ENCODE measurements at places on chromosomes 1 and 21.

GRCh38 chr21:14403681-14404318 is 20.9 kb upstream of the HSPA13 start:
- DNase-seq, result no peak

- DNase-seq, result no peak
Observed at GRCh38 chr1:185463011-185463410, 146.0 kb upstream of the IVNS1ABP start.

- DNase-seq, result no peak
Observed at GRCh38 chr21:45578176-45578801, 36.0 kb upstream of the SLC19A1 start.

DNA sequence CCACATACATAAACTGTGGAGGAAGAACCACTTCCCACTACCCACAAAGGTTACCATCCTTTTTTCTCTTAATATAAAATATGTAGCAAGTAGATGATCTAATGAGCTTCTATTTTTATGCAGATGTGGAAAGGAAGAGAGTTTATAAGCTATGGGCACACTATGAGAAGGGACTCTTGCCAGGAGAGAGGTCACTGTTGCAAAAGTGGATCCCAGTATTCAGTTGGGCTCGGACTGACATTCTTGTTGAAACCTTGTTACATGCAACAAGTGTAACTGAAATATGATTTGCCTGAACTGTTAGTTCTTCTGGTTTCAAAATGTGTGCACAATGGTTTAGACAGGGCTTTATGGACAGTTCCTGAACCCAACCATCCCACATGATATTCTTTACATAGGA is 397.4 kb upstream of the PKN2 start:
- DNase-seq, result no peak

GRCh38 chr1:172969611-172970010 is 81.1 kb downstream of the TNFSF18 start:
- DNase-seq, result no peak

- no peak for DNase-seq
Observed at GRCh38 chr1:243293941-243294722, 38.3 kb downstream of the SDCCAG8 start.

DNA sequence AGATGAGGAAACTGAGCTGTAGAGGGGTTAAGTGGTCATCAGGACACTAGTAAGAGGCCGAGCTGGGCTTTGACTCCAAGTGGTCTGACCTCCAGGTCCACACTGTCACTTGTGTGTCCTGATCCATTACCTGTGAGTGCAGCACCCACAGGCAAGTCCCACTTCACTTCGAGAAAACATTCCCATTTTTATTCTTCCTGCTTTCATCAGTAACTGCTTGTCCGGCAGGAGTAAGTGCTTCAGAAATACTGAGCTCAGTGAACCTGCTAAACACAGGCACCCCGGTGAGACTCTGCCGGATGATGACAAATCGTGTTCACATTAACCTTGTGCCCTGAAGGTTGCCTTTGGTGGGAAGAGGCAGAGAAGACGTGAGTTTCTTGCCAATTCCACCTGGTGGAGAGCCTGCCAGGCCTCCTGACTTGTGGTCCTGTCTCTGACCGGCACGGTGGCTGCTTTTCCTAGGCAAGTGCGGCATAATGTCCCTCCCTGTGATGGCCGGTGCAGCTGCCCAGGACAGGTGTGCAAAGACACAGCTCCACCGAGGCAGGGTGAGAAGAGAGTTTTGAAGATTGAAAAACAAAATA is 29.4 kb downstream of the ZBTB18 start:
- no peak for DNase-seq

DNA sequence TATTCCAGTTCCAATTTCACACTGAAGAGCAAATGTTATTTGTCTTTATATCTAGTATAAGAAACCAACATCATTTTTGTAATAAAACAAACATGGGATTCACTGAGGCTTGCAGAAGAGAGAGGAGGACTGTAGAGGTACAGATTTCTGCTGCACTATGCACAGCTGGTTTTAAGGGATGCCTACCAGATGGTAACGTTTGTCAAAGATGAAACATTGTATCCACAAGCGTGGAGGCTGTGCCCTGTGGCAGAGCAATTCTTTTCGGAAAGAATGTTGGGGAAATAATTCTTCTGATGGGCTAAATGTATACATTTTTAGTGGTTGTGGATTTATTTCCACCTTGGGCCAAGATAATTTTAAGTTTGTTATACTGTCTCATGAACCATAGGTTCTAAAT is 272.4 kb downstream of the DUSP10 start:
- no peak for DNase-seq

GRCh38 chr1:44401256-44402228 is 3.5 kb upstream of the RNF220 start:
- DNase-seq, result no peak

DNA sequence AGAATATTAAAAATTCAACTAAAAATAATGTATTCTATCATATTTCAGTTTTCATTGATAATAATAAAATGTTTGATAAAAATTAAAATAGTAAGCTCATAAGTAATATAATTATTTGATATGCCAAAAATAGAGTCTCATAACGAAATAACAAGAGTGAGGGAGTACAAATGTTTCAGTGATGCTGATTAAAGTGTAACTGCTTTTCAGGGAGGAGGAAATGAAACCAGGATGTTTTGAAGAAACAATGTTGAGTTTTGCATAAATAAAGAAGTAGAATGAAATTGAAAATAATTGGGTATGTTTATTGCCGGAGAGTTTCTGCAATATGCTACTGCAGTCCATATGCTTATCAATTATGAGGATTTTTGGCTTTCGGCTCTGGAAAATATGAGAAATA is 1159.8 kb upstream of the ADGRL2 start:
- no peak for DNase-seq

DNA sequence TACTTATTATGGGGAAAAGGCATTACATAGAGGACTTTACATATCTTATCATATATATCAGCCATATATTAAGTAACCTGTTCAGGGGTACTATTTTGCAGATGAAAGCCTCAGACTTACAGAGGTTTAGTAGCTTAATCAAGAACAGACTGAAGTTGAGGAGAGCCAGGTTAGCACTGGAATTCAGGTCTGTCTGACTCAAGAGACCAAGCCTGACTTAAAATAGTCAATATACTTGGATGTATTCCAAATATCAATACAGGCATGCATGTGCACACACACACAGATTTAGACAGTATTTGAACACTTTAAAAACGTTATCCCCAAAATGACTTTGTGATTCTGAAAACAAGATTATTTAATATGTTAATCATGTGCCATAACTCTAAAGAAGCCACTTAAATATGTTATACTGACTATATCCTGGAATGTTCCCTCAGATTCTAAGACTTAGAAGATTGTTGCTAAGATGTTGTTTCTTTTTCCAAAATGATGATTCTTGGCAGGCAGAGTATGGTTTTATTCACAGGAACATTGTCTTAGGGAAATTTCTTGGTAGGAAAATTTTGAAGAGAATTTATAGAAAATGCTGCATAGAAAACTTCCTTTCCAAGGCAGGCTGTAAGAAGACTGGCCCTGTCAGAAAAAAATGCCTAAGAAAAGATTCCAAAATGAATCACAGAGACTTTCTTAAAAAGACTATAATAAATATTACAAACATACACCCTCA is 61.6 kb downstream of the ADAMTS1 start:
- no peak for DNase-seq
